ENCODE measurements at places on chromosomes 7 and 10. TPM values are rescaled to one million over a fixed set of nuclear protein-coding genes. Genes with fewer than 3 reads are reported as not detected.

The ZNF679 gene
- not detected for total RNA-seq

DNA sequence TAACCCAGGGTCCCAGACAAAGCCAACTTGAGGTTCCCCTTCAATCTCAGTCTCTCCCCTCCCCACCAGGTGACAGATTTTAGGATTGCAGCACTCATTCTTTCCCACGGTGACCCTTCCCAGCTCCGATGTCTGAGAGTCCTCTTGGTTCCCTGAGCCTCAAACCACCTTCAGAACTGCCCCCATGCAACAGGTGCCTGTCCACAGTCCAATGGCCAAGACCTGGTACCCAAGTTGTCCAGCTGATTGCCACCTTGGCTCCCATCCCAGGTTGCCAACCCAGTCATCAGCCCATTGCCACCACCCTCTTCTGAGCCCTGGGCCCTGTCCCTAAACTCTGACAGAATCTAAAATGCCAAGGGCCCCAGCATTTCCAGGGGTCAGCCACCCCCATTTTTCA lies 53.5 kb downstream of the SLIT1 start:
- no peak for DNase-seq

- peak; percentile 71 for DNase-seq
Measured at GRCh38 chr10:88851706-88852105, at the start of gene ANKRD22. TSS of gene ANKRD22 (minus strand) at chr10:88851844. CDS start at chr10:88851607, 237 bp downstream.

DNA sequence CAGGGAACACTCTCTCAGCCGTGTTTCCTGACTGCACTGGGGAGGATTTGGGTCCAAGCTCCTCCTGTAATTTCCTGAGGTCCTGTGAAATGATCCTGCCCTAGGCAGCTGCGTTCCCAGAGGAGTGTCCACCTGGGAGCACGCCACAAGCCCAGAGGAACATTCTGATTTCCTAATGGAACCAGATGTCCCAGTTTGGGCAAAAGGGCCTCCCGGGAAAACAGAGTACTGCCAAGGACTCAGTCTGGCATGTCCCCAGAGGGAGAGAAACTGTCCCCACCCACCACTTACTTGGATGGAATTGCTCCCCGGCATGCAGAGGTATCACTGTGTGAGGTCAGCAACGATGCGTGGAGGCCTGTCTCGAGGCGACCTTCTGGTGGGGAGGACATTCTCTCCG lies 34.5 kb downstream of the ASB13 start:
- no peak for DNase-seq

The PNLIPRP3 gene
- total RNA-seq = not detected

DNA sequence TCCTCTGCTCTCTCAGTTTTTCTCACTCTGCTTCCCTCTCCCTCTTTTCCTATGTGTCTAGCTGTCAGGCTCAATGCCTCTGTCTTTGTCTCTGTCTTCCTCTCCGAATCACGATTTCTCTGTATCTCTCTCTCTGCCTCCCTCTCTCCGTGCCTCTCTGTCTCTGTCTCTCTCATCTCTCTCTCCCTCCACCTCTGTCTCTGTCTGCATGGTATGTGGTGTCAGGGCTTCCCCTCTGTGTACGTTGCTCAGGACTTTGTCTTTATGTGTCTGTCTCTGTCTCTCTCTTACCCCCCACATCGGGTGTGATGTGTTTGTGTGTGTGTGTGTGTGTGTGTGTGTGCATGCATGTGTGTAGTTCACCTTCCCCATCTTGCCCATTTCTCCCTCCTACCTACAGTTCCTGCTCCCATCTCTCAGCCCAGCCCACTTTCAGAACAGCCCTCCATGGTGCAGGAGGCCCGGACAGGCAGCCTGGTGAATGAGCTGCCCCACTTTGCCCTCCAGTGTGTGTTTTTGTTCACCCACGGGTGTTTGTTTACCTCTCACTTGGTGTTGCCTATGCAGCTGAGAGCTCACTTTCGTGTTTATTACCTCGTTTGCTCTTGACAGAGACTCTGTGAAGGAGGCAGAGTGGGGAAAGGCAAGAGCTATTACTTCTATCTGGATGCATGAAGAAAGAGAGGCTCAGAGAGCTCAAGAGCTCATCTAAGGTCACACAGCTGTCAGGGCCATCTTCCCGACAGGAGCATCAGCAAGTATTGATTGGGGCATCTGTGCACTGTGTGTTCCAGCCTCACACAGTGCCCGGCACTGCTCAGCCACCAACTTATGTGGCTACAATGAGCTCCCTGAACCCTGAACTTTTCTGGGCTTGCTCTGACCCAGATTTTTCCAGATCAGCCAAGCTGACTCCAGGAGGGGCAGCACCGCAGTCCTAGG lies 163.5 kb upstream of the ZMIZ1 start:
- no peak for DNase-seq

The OR2A42 gene
- not detected for total RNA-seq

The GLI3 gene
- total RNA-seq = 4.4 TPM

The GIMAP8 gene
- total RNA-seq = not detected

DNA sequence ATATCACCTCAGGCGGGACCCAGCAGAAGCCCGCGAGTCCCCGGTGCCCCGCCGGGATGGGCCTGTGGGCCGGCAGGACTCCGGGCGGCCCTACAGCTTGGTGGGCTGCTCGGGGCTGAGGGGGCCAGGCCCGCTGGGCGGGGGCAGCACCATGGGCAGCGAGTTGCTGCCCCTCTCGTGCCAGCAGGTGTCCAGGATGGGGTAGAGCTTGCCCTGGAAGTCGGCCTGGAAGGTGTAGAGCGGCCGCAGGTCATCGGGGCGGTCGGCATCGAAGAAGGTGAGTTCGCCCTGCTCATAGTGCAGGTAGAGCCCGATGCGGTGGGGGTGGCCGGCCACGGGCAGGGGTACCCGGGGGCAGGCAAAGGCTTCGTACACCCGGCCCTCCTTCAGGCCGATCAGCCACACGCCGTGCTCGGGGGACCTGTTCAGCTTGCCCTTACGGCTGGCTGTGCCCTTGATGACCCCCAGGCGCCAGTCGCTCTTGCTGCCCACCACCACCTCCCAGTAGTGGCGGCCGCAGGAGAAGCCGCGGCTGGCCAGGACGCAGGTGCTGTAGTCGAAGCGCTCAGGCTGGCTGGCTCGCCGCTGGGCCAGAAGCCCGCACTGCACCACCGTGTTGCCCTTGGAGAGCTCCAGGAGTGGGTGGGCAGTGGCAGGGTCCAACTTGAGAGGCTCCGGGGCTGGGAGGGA lies 4.3 kb upstream of the NSUN5 start:
- no peak for DNase-seq

DNA sequence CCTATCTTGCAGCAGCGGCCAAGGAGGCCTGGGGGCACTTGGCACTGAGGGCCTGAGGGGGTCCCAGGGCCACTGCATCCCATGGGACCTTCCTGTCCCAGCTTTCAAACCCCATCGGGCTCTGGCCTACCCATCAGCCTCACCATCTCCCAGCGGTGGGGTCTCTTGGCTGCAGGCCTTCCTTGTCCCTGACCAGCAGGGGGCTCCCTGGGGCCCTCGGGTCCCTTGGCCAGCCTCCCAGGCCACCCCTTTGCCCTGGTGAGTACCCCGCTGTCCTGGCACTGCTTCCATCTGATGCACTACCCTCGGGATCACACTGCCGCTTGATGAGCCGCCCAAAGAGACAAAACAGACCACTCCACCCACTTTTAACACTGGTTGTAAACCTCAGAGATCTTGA lies 43.5 kb downstream of the YKT6 start:
- DNase-seq = no peak

The IL6 gene
- 9.4 TPM for total RNA-seq

DNA sequence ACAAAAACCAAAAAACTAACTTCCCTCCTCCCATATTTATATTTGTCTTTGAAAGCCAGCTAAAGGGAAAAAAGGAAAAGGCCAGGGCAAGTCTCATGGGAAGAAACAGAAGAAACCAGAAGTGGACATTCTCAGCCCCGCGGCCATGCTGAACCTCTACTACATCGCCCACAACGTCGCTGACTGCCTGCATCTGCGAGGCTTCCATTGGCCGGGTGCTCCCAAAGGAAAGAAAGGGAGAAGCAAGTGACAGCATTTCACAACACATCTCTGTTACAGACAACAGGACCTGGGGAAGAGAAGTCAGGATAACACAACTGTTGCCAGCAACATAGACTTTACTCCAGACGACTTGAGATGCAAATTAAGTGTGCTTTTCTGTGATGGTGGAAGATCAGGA lies 9.9 kb downstream of the SMKR1 start:
- DNase-seq = no peak

The TAS2R41 gene
- not detected for total RNA-seq

DNA sequence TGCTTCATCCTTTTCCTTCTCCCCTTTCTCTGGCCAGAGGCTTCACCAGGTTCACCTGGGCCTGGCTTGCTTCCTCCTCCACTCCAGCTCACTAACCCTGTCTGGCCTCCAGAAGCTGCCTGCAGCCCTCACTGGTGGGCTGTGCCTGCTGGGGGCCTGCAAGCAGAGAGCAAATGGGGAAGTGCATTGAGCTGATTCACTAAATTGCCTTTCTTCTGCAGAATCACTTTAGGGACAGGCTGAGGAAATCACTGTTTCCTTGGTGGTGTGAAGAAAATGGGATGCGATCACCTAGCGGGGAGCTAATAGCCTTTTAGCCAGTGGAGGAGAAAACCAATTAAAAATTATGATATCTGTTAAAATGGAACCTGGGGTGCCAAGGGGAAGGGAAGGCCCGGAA lies 3.0 kb downstream of the RET start:
- DNase-seq = no peak

- peak; percentile 58 for DNase-seq
Measured at GRCh38 chr10:48383393-48383792, 76.9 kb downstream of the MAPK8 start.

DNA sequence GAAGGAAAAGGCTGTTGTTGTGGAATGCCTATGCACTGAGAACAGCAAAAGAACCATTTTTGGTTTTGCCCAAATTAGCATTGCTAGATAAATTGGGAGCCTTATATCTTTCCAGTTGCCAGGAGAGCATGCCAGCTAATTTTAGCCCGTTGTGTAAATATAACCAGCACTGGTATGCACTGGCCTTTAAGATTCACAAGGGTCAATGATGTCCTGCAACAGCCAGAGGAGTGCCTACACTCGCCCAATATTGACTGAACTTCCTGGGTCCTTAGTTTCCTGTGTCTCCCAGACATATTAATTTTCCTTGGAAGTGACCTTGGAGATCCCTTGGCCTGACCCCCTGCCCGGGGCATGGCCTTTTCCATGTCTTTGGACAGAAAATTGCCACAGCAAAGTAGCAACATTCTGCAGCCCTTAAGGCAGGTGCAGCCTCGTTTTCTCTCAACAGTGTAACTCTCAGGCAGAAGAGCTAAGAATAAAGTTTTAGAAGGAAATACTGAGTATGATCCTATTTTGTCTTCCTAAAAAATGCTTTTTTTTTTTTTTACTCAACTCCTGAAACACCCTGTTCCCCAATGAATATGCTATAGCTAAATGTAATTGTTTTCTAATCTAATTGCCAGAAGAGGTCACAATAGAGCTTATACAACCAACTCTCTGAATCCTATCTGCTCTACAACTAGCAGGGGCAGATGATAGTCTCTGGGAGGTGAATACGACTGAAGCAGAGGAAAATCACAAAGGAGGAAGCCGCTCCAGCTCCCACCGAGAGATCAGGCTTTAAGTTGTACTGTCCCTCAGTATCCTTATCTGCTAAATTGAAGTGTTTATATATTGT lies 131.9 kb upstream of the PCGF5 start:
- DNase-seq = peak; percentile 27

GRCh38 chr10:127081851-127082345 lies 114.5 kb downstream of the INSYN2A start:
- DNase-seq = no peak

DNA sequence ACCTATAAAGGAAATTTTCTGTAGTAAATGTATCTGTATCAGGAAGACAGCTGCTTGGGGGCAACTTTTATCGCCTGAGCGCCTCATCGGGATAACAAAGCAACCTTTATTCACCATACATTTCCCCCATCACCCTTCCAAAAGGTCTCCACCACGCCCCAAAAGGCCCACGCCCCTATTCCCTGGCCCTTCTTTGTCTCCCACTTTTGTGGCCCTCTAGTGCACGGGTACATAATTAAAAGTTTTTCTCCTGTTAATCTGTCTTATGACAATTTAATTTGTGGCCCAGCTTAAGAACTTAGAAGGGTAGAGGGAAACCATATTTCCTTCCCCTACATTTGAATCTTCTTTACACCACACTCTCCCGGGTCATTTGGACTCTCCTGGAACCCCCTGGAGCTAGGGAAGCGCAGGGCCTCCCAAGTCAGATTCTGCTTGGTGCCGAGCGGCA lies 625 bp downstream of the RP9 start:
- DNase-seq = peak; percentile 57

DNA sequence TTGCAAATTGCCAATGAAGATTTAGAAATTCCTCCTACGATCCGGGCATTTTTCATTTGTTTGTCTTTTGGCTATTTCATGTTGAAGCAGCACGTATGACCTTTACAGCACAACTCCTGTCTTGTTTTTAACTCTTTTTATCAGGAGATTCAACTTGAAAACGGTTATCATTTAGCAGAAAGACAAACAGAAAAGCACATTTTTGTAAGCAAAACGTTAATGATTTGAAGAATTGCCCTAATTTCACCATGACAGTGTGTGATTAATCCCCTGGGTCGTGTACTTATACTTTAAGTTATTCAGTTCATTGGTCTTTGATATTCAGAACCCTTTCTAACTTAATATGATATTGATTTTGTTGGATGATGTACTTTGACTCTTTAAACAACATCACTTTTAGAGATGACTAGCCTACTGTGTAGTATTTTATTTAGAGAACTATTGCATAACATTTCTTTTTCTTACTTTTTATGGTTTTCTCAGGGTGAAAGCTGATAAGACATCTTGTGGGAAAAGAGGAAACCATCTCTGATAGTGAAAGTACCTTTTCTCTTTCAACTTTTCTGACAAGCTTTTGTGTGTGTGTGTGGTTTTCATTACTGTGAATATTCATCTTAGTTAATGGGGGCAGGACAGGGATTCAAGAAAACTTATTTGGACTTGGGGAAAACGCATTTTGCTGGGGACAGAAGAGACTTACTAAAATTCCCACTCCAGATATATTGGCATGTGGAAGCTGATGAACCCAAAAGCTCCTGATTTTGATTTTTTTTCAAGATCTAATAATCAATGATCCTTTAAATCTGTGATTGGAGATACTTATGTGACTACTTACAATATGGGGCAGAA lies 8.1 kb downstream of the HHEX start:
- DNase-seq = peak; percentile 28

The FGFBP3 gene
- 0.05 TPM for total RNA-seq

The UPK3BL1 gene
- total RNA-seq = 6.2 TPM

DNA sequence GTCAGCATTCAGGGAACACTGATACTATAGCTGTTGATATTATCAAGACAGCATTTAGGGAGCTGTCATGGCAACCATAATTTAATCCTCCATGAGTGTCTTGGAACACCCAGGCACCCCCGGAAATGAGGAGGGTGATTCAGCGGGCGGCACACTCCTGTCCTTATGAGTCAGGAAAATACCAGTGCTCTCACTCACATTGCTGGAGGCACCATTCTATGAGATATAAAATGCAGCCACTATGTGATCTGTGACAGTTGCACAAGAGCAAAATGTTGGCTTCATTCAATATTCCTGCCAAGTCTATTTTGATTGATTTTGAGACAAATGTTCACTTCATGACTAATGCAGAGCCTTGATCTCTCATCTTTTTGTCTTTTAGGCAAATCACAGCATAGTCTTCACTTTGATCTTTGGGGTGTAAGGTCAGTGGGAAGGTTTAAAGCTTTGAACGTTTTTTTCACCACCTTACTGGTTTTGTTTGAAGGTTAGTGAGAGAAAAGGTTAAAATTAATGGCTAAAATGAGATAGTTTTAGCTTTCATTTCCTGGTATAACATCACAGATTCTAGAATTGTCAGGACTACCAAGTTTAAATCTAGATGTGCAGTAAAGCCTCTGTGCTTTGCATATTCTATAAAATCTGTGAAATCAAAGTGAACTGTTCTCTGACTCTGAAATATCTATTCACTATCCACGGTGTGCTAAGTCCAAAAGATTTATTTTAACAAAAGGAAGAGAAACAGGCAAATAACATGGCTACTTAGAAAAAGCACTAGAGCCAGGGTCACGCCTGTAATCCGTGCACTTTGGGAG lies 12.4 kb upstream of the ARHGAP12 start:
- DNase-seq = peak; percentile 97

The UCMA gene
- total RNA-seq = not detected
